ENCODE measurements at places on chromosomes 16 and 17. TPM values are rescaled to one million over a fixed set of nuclear protein-coding genes. Genes with fewer than 3 reads are reported as not detected.

ENPP7 gene
- not detected for total RNA-seq

LGALS9B gene
- not detected for total RNA-seq

PABPN1L gene
- total RNA-seq, result not detected

RILP gene
- total RNA-seq, result 15.8 TPM

GRCh38 chr17:72789711-72790110 is 302.8 kb downstream of the SLC39A11 start:
- DNase-seq, result no peak

GRCh38 chr17:36740157-36740556 is 138.8 kb downstream of the MRM1 start:
- DNase-seq, result no peak

- no peak for DNase-seq
Measured at GRCh38 chr17:73249700-73250099, 12.0 kb downstream of the CPSF4L start.

GRCh38 chr17:41377546-41377945 is 4.6 kb downstream of the KRT34 start:
- no peak for DNase-seq

GRCh38 chr16:72124148-72124547 is 30.5 kb downstream of the DHX38 start:
- no peak for DNase-seq

DNA sequence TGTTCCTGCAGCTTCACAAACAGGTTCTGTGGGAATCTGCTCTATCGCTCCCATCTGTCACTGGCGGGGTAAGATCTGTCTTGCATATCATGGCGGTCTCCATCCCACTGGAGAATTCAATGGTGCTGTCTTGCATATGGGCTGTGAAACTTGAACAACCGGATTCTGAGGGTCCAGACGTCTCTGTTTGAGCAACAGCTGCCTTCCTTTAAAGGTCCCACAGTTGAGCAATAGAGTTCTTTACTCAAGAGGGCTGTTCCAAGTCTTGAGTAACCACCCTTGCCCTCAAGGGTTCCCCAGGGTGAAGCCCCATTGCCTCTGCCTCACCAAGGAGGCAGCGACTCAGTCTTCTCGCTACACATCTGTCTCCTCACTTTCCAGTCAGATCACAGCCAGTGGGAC is 50.8 kb downstream of the ZFHX3 start:
- no peak for DNase-seq

DNA sequence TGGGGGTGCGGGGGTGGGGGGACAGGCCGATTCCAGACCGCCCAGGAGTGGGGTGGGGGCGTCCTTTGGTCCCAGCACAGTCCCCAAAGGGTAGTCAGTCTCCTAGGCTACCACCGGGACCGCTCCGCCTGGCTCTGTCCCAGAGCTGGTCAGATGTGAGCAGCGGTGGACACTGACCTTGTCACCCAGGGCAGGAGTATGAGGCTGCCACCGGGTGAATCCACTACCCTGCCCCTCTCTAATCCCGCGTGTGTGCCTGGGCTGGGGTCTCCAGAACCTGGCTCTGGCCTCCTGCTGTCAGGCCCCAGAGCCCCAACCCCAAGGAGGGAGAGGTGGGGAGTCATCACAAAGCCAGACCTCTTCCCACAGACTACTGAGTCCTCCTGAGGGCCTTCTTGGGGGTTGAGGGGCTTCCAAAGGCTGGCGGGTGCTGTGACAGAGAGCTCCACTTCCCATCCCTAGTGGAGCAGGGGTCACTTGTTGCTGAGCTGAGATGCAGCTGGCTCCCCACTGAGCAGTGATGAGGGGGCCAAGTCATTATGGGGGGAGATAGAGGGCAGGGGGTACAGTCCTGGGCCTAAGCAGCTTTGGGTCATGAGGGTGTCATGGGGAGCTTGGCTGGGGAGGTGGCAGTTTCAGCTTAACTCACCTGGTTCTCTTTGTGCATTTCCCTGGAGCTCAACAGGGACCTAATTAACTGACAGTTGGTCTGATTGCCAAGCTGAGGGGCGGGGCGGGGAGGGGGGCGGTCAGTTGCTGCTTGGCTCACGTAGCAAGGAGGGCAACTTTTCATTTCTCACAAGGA is 1.2 kb downstream of the PPP1R1B start:
- DNase-seq, result no peak

DNA sequence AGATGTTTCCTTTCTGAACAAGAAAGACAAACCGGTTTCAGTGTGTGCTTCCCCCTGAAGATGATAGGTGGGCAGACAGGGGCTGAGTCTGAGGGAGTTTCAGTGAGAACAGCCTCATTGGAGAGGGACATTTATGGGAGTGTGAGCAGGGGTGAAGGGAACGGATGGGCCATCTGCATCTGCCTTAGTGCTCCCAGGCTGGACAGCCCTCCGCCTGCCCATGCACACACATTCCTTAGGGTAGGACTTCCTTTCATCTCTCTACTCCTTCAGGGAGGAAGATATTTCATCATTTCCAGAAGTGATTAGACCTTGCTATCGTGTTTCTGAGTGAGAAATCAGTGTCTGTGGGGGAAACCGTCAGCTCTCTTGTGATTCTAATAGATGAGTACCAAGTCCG is 3.8 kb downstream of the SHISA6 start:
- DNase-seq, result no peak

GRCh38 chr17:4580291-4580690 is 4.0 kb upstream of the SMTNL2 start:
- DNase-seq, result no peak

- DNase-seq, result no peak
Measured at GRCh38 chr16:19415461-19415860, 2.2 kb upstream of the TMC5 start.

Measured in esophagus muscularis mucosa (tissue), 4 donors.